Stimulated activated CD4-positive, alpha-beta T cell treated with anti-CD3 and anti-CD28 coated beads, Interleukin-12 subunit alpha, Interleukin-12 subunit beta, amount 100 ng/mL, for 48 hours (primary cell): ENCODE measurements at places on chromosomes 3 and 15.

DNA sequence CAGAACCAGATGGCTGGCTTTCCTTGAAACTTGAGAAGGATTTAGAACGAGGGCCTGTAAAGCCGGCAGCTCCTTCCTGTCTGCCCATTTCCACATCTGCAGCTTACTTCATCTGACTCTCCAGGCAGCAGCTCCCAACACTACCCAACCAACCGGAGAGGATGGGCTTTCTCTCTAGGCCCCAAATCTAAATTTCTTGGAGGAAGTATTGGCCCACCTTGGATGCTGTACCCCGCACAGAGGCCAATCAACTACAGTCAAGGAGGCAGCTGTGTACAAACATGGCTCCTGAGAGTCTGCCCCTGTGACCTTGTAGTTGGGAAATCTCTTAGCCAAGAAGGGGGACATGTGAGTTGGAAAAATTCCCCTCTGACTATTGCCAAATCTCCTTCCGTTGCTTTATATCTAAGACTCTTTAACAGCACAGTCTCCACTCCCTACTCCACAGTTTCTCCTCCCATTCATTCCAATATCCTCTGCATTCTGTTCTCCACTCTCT lies 8.0 kb upstream of the ACAP2 start:
- DNase-seq = no peak

GRCh38 chr3:177680472-177680821 lies 483.2 kb upstream of the TBL1XR1 start:
- no peak for DNase-seq

DNA sequence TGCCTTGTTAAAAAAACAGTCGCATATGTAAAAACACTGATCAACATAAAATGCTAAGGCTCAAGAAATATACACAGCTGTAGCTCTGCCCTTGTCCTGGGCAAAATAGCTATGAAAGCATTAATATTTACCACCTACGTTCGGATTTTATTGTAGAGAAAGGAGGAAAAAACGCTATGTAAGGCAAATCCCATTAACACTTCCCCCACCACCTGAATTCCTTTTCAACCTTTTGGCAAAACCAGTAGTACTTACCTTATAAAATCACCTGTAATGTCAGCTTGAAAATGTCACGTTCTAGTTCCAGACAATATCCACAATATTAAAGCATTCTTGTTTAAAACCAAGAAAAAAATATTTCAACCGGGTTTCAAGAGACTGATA lies 3.6 kb downstream of the TRA2B start:
- no peak for DNase-seq

- no peak for DNase-seq
Observed at GRCh38 chr15:98966091-98966787, 41.4 kb downstream of the PGPEP1L start.

- DNase-seq = no peak
Observed at GRCh38 chr3:66499881-66500575, 794 bp downstream of the LRIG1 start.

GRCh38 chr3:186540835-186541226 lies 3.3 kb downstream of the CRYGS start:
- DNase-seq = no peak

DNA sequence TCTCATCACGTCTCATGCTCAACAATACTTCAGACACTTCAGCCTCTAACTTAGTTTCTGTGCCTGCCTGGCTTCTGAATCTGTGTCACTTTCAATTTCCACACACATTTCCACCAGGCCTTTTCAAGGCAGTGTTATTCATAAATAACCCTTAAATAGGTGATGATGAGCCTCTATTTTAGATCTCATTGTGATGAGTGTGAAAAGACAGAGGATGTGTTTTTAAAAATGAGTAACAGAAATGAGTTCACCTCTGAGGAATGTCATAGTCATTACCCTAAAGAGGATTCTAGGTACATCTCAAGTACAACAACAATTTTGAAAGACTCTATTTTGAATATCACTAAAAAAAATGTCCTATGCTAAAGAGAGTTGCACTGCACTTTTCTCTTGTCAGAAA lies 64.6 kb downstream of the STAC start:
- no peak for DNase-seq

DNA sequence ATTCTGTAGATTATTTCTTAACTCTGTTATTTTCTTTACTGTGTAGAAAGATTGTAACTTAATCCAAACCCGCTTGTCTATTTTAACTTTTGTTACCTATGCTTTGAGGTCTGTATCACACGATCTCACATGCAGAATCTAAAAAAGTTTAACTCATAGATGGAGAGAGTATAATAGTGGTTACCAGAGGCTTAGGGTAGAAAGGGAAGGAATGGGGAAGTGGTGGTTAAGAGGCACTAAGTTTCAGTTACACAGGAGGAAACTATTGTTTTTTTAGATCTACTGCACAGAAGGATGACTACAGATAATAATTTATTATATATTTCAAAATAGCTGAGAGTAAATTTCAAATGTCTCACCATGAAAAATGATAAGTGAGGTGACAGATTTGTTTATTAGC lies 515.2 kb downstream of the RSL24D1 start:
- no peak for DNase-seq

DNA sequence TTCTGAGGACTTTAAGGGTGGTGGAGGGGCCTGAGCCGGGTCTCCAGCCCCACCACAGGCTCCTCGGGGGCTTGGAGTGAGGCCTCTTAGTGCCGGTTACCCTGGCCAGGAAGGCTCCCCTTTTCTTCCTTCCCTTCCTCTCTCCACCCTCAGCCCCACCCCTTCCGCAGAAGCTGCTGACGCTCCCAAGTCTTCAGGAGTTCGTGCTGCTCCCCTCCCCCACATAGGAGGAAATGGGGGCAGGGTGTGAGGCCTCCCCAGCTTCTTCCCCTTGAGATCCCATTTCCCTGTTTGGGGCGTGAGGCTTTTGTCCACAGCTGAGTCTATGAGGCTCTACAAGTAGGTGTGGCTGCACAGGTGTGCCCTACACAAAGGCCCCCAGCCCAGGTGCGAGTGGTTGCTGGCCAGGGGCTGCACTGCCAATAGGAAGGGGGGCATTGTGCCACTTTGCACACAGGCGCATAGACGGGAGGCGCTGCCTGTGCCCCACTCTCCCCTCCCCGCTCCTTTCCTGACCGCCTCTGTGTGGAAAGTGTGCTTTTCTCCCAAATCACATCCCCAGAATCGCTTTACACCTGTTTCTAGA lies 915 bp upstream of the CALML4 start:
- DNase-seq = no peak

DNA sequence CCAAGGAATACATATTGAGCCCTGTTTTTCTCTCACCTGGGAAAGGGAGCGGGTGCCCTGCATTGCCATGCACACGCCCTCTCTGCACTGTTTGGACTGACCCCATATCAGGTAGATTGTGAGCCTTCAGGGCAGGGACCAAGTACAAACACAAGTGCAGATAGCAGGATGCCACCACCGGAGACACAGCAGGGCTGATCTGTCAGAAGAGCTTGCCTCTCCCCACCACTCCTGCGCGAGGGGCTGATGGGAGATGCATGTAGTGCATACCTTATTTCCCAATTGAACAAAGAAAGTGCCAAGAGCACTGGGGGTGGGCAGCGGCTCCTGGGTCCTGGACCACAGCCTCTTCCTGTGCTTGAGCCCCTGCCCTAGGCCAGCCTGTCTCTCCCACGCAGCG lies 9.0 kb upstream of the SLCO2A1 start:
- DNase-seq = no peak

- DNase-seq = no peak
Observed at GRCh38 chr15:36911322-36911944, 188.9 kb downstream of the MEIS2 start.

- no peak for DNase-seq
Observed at GRCh38 chr3:138148503-138148902, 16.3 kb upstream of the A4GNT start.

DNA sequence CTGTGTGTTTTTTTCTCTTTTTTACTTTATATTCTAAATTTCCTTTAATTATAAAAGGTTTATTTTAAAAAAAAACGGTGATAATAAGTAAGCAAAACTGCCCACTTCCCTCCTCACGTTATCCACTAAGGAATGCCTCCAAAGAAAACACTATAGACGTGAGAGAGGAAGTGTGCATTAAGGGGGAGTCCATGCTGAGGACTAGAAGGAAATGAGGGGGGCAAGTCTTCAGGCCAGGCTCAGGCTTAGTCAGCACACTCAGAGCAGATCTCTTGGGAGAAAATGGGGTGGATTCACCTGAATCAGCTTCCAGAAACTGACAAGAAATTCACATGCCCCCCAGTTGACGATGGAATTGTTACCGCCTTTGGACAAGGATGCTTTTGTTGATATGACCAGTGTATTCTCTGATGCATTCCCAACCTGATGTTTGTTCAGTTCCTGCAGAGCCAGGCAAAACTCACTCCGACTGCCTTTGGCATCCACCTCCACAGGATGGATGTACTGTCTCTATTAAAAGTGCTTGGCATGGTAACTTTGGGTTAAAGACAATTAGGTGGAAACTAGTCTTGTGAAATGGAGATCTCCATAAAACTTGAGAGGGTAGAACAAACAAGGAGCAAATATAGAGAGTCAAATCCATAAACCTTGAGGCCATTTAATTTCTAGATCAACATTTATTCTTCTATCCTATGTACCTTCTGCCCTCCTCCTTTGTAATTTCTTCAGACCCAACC lies 167.8 kb downstream of the MYRIP start:
- DNase-seq = no peak

- DNase-seq = no peak
Observed at GRCh38 chr3:3356846-3357245, 177.4 kb upstream of the CRBN start.

DNA sequence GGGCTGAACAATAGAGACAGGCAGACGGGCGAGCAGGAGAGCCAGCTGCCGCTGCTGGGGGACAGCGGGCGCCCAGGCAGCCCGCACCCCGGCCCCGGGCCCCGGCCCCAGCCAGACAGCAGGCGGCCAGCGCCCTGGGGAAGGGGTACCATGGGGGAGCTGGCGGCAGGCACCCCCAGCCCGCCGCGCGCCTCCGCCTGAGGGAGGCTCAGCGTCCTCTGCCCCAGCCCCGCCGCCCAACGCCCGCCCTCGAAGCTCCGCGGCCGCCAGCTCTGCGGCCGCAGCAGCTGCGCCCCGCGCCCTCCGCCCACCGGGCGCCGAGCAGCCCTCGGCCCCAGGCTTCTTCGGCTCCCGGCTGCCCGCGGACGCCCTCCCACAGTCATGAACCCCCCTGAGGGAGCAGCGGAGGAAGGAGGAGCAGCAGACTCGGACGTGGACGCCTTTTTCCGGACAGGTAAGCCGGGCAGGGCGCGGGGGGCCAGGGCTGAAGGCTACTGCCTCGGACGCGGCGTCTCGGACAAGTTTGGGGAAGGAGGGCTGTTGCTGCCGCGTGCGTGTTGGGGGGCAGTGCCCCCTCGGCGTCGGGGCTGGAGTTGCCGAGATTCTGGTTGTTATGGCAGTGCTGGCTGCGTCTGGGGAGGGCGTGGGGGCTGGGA lies 41.6 kb upstream of the ROPN1 start:
- DNase-seq = no peak

- DNase-seq = no peak
Observed at GRCh38 chr3:177338697-177339219, 141.5 kb upstream of the TBL1XR1 start.

- no peak for DNase-seq
Observed at GRCh38 chr3:48535578-48535977, 21.0 kb downstream of the PFKFB4 start.

- no peak for DNase-seq
Observed at GRCh38 chr15:39493424-39494067, 87.3 kb upstream of the THBS1 start.

DNA sequence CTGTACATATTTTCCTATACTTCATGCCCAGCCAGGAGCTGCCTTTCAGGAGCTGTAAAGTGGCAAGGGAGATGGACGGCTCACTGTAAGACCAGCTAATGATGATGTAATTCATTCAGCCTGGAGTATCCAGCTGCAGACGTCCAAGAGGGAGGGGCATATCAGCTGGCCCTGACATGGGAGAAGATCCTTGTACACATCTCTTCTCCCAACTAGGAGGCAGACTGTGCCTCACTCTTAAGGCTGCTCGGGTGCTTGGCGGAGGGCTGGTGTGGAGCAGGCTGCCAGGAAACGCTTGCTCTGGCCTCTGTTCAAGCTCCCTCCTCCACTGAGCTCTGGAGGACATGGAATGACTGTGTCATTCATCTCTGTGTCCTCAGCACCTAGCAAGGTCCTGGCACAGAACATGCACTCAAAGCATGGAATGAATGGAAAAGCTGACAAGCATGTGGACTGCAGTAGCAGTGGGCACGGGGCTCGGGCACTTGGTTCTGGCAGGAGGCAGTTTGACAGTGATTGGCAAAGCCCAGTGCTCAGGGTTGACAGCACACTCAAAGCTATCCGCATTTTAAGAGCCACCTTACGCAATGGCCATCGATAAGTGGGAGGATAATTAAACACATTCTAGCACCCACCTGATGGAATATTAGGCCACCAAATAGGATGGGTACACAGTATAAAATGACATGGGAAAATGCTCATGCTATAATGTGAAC lies 72.4 kb downstream of the TBC1D2B start:
- DNase-seq = no peak

DNA sequence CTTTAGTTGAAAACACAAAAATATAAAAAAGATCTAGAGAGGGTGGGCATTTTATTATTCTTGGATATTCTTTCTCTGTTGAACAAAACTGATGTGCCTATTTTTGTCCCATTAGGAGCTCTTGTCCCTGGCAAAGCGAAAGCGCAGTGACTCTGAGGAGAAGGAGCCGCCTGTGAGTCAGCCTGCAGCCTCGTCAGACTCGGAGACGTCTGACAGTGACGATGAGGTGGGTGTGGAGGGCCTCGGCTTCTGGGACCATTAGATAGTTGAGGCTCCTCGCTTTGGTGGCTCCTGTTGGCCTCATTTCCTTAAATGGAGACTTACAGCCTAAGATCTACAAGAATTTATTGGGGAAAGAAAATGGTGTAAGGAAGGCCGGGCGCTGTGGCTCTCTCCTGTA lies 21.3 kb downstream of the RTF1 start:
- no peak for DNase-seq

GRCh38 chr15:38075466-38075865 lies 141.0 kb downstream of the TMCO5A start:
- DNase-seq = no peak

DNA sequence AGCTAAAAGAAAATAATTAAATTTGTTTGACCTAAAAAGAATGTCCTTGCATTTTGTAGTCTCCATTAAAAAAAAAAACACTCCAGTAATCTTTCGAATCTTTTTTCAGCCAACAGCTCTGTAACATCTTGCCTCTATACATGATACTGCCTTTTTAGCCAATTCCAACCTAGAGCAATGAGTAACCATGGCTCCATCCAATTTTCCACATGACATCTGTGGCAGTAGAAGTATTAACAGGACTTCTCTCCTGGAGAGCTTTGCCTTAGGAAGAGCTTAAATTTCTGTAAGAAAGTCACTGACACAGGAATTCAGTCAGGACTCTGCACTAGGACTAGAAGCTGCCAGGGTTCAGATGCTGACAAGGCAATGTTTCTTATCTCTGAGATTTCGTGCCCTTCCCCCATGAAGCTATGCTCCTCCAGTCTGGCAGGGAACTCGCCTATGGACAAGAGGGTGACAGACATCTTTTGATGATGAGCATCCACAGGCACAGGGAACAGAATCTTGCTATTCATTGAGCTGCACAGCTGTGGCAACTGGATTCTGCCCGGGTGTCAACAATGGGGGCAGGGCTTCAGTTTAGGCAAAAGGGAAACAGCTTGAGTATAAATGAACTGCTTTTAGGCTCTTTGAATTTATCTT lies 81.8 kb downstream of the ALCAM start:
- no peak for DNase-seq
